ENCODE measurements at places on chromosomes 4 and X.

- no peak for DNase-seq
Observed at GRCh38 chr4:110629780-110630687, 7.2 kb upstream of the PITX2 start.

DNA sequence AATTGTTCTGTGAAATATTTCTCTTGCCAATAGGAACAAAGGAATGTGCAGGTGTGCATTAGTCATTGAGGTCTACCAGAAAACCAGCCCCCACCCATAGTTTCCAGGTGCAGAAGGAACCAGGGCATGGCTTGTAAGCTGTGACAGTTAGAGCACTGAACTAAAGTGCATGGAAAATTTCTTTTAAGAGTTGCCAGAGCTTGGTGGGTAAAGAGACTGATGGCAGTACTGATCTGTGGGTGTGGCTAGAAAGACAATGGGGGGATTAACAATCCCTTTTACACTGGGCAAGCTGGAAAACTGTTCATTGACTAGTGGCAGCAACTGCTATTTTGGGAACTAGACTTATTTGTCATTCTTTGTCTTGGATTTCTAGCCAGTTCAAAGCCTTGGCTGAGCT, 326.9 kb downstream of the PCDH19 start:
- no peak for DNase-seq

GRCh38 chr4:40808926-40809457, 59.2 kb downstream of the NSUN7 start:
- no peak for DNase-seq

DNA sequence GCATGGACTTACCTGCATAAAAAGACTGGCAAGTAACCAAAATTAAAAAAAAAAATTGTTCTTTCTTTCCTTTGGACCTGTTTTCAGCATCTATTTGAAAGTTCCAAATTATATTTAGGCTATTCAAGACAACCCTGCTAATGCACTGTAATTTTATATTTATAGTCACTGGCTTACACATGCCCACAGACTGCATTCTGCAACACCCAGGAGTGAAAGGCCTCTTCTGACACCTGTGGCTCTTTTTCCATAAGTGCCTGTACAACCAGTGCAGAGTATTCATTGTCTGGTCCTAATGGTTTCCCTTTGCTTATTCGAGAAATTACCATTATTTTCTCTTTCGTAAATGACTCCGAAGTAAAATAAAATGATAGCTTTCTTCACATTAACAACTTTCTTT, 143.3 kb downstream of the RNF150 start:
- DNase-seq, result no peak

- no peak for DNase-seq
Observed at GRCh38 chrX:150544835-150545770, 23.3 kb upstream of the MTM1 start.

DNA sequence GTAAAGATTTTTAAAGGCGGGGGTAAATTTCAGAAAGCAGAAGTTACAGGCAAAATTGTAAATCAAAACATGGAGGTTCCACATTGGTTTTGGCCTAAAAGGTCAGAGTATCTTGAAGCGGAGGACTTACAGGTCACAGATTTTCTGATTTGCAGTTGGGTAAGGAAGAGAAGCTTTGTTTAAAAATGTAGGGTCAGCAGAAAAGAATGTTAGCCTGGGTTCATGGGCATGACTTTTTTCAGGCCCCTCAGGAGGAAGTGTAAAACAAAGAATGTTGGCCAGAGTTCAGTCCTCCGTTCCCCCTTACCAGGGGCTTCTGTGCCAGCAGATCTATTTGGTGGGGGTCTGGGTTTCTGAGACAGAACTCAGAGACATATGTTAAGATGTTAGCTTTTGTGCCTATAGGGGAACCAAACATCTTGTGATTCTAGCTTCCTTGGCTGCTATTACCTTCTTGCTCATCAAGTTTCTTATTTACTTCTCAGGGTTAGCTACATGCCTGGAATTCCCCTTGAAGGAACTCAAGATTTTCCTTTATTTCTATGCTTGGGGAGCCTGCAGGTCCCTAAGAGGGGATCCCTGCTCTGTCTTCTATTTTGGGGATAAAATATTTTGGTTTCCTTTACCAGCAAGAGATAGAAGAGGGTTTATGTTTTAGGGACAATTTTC, 160.3 kb downstream of the ANK2 start:
- DNase-seq, result no peak

DNA sequence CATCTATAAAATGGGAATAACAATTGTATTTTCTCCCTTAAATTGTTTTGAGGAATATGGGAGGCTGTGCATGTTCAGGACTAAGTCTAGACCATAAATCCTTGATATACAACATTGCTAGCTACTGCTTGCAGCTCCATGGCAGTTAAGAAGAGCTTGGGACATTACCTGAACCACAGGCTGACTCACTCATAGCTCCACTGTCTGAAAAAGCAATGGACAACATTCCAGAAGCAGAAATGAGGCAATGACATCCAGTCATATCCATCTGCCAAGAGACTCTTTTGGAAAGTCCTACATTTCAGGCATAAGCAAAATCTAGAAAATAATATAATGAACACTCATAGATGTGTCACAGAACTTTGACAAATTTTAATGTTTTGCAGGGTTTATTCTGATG, 167.3 kb upstream of the LEF1 start:
- no peak for DNase-seq

DNA sequence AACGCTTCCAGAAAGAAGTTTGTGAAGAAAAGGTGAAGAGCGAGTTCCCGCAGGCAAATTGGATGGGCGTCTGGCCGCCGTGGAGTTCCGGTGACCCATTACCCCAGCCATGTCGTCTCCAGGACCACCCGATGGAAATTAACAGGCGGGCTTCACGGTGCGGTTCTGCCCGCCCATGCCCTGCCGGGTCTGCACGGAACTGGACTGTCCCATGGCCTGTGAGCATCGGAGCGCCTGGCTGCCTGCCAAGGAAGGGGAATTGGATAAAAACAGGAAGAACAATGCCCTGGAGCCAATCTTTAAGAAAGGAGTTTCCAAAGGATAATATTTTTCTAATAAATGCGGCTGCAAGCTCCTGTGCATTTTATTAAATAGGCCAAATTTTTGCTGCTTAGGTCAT, 319.8 kb upstream of the SLC7A11 start:
- DNase-seq, result no peak

- DNase-seq, result no peak
Observed at GRCh38 chr4:98602270-98602669, 56.1 kb downstream of the TSPAN5 start.

DNA sequence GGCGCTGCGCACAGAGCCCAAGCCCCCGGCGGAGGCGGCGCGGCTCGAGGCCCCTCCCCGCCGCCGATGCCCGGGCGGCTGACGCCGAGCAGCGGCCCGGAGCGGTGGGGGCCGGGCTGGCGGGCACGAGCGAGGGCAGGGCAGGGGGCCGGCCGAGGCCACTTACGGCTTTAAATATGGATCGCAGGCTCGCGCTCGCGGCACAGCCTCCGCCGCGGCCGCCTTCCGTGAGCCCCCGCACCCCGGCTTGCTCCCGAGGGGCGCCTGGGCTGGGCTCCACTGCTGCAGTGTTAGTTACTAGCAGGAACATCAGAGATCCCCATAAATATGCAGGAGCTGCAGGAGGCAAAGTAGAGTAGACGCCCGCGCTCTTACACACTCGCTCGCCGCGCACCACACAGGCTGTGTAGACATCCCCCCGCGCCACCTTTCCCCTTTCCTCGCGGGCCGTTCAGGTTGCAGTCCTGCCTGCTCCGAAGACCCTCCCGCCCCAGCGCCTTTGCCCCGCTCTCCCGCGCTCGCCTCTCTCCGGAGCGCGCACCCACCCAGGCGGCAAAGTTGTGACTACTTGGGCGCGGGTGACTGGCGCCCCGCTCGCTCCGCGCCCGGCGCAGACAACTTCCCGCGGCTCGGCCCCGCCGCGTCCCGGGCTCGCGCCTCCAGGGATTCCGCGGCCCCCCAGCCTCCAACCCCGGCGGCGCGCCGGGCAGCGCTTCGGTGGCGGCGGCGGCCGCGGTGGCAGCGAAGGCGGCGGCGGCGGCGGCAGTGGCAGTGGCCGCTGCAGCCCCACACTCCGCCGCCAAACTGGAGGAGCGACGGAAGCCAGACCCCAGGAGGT, 152.0 kb upstream of the SLC4A4 start:
- no peak for DNase-seq

DNA sequence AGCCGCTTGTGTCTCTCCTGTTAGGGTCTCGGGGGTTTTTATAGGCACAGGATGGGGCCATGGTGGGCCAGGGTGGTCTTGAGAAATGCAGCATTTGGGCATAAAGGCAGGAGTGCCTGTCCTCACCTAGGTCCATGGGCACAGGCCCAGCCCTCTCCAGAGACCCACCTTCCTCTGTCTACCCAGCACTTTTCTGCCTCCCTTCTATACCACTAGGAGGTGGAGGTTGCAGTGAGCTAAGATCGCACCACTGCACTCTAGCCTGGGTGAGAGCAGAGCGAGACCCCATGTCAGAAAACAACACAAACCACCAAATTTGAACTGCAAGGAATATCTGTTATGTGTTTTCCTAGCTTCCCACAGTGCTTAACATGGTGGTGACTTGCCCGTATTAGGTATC, 38.0 kb downstream of the MOB1B start:
- DNase-seq, result no peak

DNA sequence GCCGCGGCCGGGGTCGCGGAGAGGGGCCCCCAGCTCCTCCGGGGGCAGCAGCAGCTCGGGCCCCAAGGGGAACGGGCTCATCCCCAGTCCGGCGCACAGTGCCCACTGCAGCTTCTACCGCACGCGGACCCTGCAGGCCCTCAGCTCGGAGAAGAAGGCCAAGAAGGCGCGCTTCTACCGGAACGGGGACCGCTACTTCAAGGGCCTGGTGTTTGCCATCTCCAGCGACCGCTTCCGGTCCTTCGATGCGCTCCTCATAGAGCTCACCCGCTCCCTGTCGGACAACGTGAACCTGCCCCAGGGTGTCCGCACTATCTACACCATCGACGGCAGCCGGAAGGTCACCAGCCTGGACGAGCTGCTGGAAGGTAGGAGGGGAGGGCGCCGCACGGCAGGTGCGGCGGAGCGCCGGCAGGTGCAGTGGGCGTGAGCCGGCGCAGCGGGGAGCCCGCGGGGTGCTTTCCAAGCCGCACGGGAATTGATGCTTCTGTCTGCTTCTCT, 886 bp downstream of the DCLK2 start:
- no peak for DNase-seq

DNA sequence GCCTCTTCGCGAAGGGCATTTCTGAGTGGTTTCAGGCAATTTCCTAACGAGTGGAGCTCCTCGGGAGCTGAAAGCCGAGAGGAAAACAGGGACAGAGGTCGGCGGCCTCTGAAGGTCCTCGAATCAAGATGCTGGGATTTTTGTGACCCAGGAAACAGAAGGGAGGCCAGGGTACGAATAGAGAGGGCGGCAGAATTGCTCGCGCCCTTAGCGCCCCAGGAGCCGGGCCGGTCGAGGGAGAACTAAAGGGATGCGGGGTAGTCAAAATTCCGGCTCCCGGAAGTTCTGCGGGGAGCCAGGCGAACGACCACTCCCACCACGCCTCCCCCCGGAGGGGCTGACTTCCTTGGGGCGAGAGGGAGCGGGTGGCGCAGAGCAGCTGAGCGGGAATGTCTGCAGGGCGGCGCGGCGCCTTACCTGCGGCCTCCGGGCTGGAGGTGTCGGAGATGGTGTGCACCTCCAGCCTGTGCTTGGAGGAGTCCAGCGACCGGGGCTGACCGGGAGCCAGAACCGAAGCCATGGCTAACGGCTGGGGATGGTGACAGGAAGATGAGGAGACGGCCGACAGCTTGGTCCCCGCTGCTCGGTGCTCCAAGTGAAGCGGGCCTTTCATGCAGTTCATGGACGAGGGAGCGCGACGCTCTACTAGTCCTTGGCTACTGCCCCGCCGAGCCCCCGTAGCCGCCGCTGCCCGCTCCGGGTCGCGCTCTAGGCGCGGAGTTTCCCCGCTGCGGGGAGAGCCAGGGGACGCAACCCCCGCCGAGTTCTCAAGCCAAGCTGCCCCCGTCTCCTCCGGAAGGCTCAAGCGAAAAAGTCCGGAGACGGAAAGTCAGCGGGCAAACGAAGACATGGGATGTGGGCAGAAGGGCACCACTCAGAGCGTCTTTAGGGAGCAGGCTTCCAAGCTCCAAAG, 782 bp downstream of the PITX2 start:
- DNase-seq, result no peak

DNA sequence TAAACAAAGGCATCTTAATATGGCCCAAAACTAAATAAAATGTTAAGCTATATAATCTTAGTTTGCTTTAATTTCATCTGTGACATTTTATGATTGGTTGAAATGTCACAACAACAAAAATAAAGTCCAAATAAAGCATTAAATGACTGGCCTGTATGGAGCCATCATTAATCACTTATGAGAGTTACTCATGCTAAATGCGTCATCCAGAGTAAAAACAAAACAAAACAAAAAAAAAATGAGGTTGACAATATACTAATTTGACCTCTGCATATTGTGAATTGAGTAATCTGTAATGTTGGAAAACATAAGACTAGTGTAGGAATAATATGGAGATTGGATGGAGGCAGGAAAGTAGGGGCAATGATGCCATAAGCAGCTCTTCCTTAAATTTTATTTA, 139.7 kb downstream of the MAPK10 start:
- no peak for DNase-seq

- DNase-seq, result no peak
Observed at GRCh38 chr4:183873409-183874185, 31.5 kb upstream of the STOX2 start.

- DNase-seq, result no peak
Observed at GRCh38 chr4:95155759-95156451, 392.9 kb downstream of the UNC5C start.

- no peak for DNase-seq
Observed at GRCh38 chr4:7981738-7982394, 42.2 kb upstream of the AFAP1 start.

DNA sequence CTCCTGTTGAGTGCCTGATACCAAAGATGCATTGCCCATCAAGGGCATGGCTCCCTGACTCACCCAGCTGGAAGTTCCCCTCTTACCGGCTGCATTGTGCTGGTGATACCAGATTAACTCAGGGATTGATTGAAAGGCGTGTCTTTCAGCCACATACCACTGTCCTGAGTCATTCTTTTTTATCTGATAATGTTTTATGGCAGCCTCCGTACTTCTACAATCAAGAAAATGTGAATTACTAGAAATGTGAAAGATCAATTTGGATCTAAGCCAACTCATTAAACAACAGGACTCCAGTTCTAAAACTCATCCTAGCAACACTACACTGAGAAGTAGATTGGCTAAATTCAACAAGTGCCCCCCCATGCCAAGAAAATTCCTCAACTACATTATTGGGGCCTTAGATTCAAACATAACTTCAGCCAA, 40.0 kb downstream of the TXK start:
- DNase-seq, result no peak

- peak; percentile 1 for DNase-seq
Observed at GRCh38 chr4:158496030-158496741, 25.5 kb upstream of the RXFP1 start.

- DNase-seq, result no peak
Observed at GRCh38 chr4:139756391-139757180, 91.0 kb downstream of the MGST2 start.

DNA sequence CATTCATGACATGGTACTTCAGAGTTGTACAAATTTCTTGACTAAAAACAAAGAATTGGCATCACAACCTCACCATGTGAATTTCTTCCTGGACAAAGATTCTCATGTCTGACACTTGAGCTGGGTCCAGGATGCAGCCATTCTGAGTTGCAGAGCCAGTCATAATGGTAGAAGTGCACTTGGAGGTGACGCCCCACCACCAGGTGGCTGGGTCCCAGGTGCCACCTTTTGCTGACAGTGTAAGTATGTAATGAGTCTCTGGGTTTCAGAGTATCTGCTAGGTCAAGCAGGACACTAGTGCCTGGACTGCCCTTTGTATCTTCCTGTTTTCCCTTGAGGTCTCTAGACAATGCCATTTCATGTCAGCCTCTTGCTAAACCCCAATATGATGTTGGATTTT, 36.6 kb upstream of the WDR1 start:
- no peak for DNase-seq

Measured in stimulated activated CD4-positive, alpha-beta T cell treated with anti-CD3 and anti-CD28 coated beads, Interleukin-15, amount 100 ng/mL, for 1 hour (primary cell).